ENCODE measurements at places on chromosomes 1 and 21. TPM values are rescaled to one million over a fixed set of nuclear protein-coding genes. Genes with fewer than 3 reads are reported as not detected.

The USP21 gene
- 30.7 TPM for total RNA-seq

The PIK3CD gene
- total RNA-seq = 20.2 TPM

The KIAA0040 gene
- total RNA-seq = 15.0 TPM

The ACTRT2 gene
- not detected for total RNA-seq

The MROH9 gene
- not detected for total RNA-seq

The ARHGEF16 gene
- total RNA-seq = 15.5 TPM

The ELF3 gene
- 13.7 TPM for total RNA-seq

DNA sequence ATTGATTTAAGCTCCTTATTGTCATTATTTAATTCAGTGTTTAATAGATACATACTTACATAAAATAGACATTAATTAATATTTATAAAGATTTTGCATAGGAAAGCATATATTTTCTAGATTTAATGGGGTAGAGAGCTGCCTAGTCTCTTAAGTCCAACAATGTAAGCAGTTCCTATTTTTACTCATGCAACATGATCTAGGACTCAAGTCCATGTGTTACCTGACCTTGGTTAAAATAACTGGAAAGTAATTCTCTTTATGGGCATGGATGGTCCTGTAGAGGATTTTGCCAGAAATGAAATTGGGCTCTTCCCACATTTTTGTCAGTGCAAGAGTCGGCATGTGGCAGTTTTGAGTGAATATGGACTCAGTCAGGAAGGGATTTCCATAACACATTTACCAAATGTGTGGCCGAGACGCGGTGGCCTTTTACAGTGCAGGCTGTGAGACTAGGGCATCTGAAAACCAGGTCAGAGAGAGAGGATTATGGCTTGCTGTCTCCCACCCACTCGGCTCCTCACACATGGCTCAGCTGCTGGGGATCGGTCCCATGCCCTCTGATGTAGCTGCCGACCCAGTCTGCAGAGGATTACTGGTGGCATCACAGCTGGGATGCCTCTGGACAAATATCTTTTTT is 6.2 kb upstream of the KIF1B start:
- DNase-seq = no peak
- H3K36me3 ChIP-seq = no peaks in the 10 kb centered on the region
- no peak overlapping the region for H3K27ac ChIP-seq
- H3K4me1 ChIP-seq = peaks cover under 1% of the 10 kb centered on the region

DNA sequence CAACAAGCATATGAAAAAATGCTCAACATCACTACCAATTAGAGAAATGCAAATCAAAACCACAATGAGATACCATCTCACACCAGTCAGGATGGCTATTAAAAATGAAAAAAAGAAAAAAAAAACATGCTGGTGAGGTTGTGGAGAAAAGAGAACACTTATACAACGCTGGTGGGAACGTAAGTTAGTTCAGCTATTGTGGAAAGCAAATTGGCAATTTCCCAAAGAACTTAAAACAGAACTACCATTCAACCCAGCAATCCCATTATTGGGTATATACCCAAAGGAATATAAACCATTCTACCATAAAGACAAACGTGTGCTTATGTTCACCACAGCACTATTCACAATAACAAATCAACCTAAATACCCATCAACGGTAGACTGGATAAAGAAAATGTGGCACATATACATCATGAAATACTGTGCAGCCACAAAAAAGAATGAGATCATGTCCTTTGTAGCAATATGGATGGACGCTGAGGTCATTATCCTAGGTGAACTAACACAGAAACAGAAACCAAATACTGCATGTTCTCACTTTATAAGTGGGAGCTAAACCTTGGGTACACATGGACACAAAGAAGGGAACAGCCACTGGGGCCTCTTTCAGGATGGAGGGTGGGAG is 49.5 kb downstream of the LYST start:
- peaks cover 3% of the 10 kb centered on the region for H3K4me1 ChIP-seq
- no peaks in the 10 kb centered on the region for H3K36me3 ChIP-seq
- DNase-seq = no peak
- H3K27me3 ChIP-seq = no peaks in the 10 kb centered on the region

GRCh38 chr1:198623752-198624647 is 14.8 kb upstream of the PTPRC start:
- H3K36me3 ChIP-seq = no peaks in the 10 kb centered on the region
- peaks cover 9% of the 10 kb centered on the region for H3K4me1 ChIP-seq
- no peak overlapping the region for H3K4me3 ChIP-seq
- no peak for DNase-seq

- H3K36me3 ChIP-seq = no peaks in the 10 kb centered on the region
- H3K27ac ChIP-seq = no peak overlapping the region
- DNase-seq = no peak
Measured at GRCh38 chr1:156854634-156855033, 4.3 kb downstream of the INSRR start.
